DMS 273 treated with DMSO at 0.1 percent for 48 hours (cell line): ENCODE measurements at places on chromosomes 4 and X.
A peak's percentile ranks its signal among the peaks of the same experiment; 100 is the strongest.

DNA sequence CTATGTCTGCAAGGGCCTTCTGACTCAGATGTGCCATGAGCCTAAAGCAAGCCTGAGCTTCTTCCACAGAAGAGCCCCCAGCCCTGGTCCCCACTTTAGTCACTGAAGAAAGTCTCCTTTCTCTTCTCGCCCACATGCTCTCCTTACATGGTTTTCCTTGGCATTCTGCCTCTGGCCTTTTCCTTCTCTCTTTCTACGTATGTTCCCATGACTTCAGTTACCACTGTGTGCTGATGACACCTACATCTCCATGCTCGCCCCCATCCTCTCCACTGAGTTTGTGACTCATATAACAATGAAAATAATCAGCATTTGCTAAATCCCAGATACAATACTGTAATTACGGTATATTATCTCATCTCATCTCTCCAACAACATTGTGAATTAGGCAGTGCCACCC is 149.3 kb downstream of the AMMECR1 start:
- no peak for DNase-seq

GRCh38 chr4:75235359-75235951 is 278.7 kb downstream of the RCHY1 start:
- no peak for DNase-seq

DNA sequence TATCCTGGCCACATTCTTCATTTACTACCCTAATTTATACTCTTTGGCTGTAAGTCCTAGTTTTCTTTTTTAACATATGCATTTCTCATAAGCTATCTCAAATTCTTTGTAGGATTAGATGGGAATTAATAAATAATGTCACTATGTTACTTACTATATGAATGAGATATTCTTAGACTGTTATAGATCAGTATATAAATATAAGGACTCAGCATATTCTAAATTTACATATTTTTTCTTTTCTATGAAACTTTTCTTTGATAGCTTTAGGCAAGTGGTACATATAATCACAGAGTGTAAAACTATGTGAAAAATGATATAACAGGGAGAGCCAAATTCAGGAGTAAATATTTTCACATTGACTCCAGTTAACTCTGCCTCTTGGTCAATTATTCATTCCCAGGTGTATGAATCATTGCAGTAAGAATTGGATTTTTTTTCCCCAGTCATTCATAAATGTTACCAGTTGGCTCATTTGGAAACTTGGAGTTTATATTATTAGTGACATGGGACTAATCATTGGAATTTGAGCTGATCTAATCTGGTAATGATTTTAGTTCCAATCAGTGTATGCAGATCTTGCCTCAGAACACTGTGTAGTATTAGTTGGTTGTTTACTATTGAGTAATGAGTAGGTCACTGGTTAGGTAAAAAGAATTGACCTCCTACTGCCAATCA is 25.3 kb downstream of the FHIP1A start:
- no peak for DNase-seq

GRCh38 chr4:17492876-17493275 is 19.0 kb downstream of the QDPR start:
- DNase-seq: no peak

DNA sequence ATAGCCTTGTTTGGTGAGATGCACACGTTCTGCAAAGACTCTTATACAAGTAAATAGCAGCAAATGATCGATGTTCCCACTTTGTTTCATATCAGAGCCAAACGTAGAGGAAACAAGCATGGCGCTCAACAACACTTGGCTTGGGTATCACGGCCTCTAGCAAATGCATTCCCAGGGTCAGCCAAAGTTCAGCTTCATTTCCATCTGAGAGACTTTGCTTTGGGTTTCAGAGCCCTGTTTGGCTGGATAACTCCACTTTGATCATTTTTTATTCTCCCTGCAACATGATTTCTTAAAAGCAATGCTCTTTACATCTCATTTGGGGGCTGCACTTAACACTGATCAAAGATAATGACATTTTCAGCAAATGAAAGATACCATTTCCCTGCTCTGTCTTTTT is 199.2 kb upstream of the FAM9B start:
- DNase-seq: no peak

GRCh38 chr4:138892483-138893407 is 122.8 kb upstream of the NOCT start:
- DNase-seq: no peak

DNA sequence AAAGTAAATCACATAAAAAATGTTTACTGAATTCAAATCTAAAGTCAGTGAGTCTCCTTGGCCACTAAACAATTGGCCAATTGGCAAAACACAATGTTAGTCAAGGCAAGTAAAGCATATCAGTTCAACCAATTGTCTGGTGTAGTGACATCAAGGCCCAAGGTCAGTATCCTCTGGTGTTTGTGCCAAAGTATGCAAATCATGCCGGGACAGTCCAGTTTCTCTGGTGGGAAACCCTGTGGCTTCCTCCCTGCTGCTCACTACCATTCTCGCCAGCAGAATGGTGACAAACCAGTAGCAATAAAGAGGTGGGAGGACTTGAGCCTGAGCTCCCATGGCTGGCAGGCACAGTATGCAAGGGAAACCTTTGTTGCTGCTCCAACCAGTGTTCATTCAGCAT is 314.9 kb upstream of the FGF13 start:
- DNase-seq: no peak

GRCh38 chr4:81418572-81418971 is 53.1 kb downstream of the RASGEF1B start:
- DNase-seq: no peak

DNA sequence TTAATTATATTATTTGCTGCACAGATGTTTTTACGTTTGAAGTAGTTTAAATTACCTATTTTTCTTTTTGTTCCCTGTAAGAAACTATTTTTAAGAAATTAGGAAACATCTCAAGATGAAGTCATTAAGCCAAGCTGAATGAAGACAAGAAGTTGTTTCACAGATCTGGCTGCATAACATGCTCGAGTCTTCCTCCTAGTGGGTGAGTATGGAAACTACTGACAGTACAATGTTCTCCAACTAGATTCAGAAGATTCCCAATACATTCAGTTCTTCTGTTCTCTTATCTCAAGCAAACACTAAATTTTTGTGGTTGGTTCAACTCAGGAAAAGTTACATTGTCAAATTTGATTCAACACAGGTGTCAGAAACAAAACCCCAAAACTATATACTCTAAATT is 256.8 kb upstream of the VCX start:
- DNase-seq: peak; percentile 8

DNA sequence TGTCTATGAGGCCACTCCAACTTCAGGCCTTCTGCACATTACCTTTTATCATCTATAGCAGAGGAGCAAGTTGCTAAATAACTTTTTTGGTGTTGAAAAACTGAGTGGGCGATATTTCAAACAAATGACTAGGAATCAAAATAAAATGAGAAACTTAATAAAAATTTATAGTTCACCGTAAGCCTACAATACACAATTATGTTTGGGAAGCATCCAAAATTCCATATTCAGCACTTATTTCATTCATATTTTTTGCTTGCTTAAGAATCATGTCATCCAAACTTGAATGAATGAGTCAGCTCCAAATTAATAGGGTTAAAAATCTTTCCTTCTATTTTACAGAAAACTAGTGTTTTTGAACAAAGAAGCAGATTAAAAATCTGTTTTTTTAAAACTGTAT is 119.1 kb downstream of the SH3RF1 start:
- no peak for DNase-seq

DNA sequence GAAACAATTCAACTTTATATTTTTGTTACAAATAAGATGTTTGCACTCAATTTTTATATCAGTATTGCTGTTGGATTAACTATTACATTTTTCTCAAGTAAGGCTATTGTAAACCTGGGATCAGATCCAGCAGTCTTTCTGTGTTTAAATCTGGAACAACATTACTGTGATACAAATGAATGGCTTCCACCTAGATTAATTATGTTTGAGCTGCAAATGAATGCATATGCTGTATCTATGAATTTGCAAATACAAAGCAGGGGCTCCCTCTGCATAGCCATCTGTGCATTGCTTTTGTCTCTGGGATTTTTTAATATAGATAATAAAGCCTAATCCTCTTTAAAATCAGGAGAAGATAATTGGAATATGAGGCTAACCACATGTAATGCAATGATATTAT is 69.8 kb upstream of the NEIL3 start:
- no peak for DNase-seq

DNA sequence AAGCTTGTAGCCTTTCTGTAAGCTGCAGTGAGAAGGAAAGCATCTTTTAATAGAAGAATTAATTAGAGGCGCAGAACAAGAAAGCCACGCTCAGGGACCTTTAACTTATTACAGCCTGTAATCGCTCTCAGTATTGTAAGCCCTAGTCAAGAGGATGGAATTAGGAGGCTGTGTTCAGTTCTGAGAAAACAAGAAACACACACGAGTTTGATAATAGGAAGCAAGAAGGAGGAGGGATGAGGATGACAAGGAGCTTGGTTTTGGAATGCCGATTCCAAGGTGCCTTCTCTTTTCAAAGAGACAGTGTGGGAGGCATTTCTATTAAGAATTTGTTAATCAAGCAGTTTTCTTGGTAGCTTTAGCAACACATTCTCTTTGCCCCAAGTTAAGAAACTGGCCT is 69.3 kb downstream of the NYX start:
- no peak for DNase-seq

- DNase-seq: no peak
Observed at GRCh38 chr4:79043138-79043537, 103.9 kb upstream of the PAQR3 start.

GRCh38 chrX:70444326-70444945 is at the start of gene DLG3:
TSS of gene DLG3 (plus strand) at chrX:70444835. CDS start at chrX:70445202, 367 bp downstream.
- no peak for DNase-seq

GRCh38 chr4:6983544-6984142 is 59.5 kb upstream of the TADA2B start:
- no peak for DNase-seq

DNA sequence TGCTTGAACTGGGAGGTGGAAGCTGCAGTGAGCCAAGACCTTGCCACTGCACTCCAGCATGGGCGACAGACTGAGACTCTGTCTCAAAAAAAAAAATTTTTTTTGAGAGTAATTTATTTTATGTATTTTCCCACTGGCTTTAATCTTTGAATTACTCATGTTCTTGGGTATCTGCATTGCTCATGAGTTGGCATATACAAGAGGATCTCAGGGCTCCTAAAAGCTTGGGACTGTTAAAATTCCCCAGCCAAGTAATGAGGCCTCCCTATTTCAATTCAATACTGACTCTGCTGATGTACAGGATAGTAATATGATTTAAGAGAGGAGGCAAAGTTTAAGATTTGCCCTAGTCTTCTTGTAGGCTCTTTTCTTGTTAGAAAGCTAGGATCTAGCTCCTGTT is 6.2 kb downstream of the IL21 start:
- DNase-seq: no peak

DNA sequence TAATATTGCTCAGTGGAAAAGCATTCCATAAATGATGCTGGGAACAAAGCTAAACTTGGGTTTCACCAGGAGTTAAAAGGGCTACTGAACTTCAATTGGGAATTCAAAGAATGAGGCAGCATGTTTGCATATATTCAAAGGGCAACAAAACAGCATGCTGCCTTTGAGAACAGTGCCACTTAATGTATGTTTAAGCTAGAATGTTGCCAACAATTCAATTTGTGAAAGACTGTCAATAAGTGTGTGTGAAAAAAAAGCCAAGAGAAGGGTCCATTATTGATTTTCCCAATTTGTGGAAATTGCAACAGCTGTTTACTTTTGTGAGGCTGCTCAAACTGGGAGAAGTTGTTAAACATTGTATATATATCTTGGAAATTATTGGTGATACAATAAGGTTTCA is 701.9 kb upstream of the ACTRT1 start:
- no peak for DNase-seq

- no peak for DNase-seq
Observed at GRCh38 chr4:139955600-139955999, 198.4 kb downstream of the MAML3 start.

GRCh38 chr4:4789462-4789861 is 70.0 kb upstream of the MSX1 start:
- DNase-seq: no peak

- no peak for DNase-seq
Observed at GRCh38 chr4:185956544-185956940, 112.4 kb upstream of the TLR3 start.

GRCh38 chr4:95360906-95361695 is 187.7 kb downstream of the UNC5C start:
- DNase-seq: no peak

- DNase-seq: peak; percentile 25
Observed at GRCh38 chr4:145482209-145483037, 770 bp downstream of the SMAD1 start.

GRCh38 chr4:152572417-152573086 is 36.7 kb upstream of the FBXW7 start:
- no peak for DNase-seq

- no peak for DNase-seq
Observed at GRCh38 chr4:89123451-89123851, 12.1 kb downstream of the TIGD2 start.

DNA sequence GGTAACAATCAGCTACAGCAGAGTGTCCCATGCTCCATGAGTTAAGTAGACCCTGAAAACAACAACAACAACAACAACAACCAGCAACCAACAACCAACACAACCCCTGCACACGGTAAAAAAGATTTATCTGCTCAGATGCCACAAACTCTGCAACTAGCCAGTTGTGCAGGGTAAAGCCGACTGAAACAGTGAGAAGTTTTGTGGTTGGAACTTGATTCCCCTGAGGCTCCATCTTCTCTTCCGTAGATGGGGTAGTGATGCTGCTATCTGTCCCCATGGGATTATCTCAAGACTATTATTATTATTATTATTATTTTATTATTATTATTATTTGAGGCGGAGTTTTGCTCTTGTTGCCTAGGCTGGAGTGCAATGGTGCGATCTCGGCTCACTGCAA is 50.6 kb upstream of the RAPGEF2 start:
- no peak for DNase-seq

DNA sequence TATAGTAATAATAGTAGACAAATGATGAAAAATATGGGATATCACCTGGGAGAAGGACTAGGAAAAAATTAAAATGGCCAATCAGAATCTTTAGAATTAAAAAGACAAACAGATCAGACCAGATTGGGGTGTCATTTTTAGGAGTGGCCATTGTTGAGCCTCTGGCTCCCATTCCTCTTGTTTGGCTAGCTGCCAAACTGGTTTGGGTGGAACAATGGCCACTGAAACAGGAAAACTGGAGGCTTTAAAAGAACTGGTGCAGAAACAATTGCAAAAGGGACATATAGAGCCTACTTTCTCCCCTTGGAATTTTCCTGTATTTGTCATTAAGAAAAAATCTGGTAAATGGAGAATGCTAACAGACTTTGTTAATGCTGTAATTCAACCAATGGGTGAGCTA is 294.8 kb upstream of the DKK2 start:
- no peak for DNase-seq
